NCI-H524 treated with DMSO at 0.1 percent for 48 hours (cell line): ENCODE measurements at places on chromosomes 13 and 19.

- DNase-seq, result no peak
Measured at GRCh38 chr19:54024660-54025059, 33.2 kb downstream of the CACNG6 start.

DNA sequence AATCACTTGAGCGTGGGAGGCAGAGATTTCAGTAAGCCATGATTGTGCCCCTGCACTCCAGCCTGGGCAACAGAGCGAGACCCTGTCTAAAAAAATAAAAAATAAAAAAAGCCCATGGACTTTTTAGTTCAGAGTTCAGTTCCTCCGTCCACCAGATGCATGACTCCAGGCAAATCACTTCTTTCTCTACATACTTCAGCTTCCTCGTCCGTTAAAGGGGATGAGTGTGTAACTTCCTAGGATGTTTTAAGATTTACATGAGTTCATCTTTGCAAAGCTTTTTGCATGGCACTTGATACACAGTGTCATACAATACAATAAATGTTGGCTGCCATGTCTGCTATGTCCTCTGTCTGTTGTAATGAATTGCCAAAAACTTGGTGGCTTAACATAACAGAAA lies 10.0 kb upstream of the FFAR2 start:
- DNase-seq, result no peak

GRCh38 chr19:35399948-35400772 lies 29.3 kb downstream of the GPR42 start:
- no peak for DNase-seq

- peak; percentile 23 for DNase-seq
Measured at GRCh38 chr13:33182729-33183128, 102.8 kb downstream of the STARD13 start.

DNA sequence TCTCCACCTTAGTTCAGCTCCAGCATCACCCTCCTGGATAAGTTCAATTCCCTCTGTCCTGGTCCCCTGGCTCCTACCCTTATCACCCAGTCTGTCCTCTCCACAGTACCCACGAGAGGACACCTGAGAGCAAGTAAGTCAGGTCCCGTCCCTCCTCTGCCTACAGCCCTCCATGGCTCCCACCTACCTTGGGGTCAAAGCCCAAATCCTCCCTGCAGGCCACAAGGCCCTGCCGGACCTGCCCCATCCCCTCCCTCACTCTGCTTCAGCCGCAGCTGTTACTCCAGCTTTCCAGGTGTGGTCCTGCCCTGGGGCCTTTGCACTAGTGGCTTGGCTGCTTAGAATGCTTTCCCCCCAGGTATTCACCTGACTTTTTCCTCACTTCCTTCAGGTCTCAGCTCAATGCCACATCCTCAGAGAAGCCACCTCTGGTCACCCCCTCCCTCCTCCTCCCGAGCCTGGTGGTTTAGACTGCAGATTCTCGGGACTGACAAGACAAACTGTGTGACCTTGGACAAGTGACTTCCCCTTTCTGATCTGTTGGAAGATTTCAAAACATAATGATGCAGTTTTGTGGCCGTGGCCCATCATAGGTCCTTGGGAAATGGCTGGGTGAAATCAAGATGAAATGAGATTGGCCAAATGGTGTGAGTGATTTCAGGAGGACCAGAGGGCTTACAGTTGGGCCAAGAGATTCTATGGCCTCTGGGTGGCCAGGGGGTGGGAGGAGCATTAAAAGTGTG lies 3.6 kb downstream of the TUBB4A start:
- no peak for DNase-seq

- no peak for DNase-seq
Measured at GRCh38 chr13:19601749-19602725, 31.4 kb upstream of the MPHOSPH8 start.
